Ovary (tissue), 10 donors: ENCODE measurements at places on chromosomes 16 and 17. TPM values are rescaled to one million over a fixed set of nuclear protein-coding genes. Genes with fewer than 3 reads are reported as not detected.
A peak's percentile ranks its signal among the peaks of the same experiment; 100 is the strongest.

GRCh38 chr16:50045412-50045811 is 20.4 kb upstream of the HEATR3 start:
- no peaks in the 10 kb centered on the region for H3K4me1 ChIP-seq
- H3K27ac ChIP-seq = no peak overlapping the region
- H3K27me3 ChIP-seq = no peaks in the 10 kb centered on the region
- no peak for DNase-seq
- H3K36me3 ChIP-seq = no peaks in the 10 kb centered on the region

DNA sequence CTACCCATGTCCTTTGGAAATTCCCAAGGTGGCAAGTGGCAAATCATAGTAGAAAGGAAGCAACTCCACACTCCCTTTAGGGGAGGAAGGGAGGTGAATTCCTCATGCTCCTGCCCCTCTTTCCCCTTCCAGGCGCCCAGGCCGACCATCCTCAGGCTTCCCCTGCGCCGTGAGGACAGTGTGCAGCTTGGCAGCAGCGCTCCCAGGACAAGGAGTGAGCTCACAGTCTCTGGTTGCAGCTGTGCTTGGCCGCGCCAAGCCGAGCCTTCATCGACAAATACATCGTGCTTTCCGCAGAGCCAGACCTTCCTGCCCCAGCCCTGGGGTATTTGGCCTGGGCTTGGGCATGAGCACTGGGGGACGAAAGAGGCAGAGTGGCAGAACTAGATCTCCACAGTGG is 112.6 kb downstream of the ENGASE start:
- H3K27ac ChIP-seq = no peak overlapping the region
- H3K27me3 ChIP-seq = no peaks in the 10 kb centered on the region

CYB5D1 gene
- total RNA-seq = 18.3 TPM

- H3K27me3 ChIP-seq = no peaks in the 10 kb centered on the region
- no peak overlapping the region for H3K27ac ChIP-seq
- DNase-seq = no peak
- H3K36me3 ChIP-seq = no peaks in the 10 kb centered on the region
- no peak overlapping the region for H3K4me3 ChIP-seq
Observed at GRCh38 chr16:46720619-46721018, 27.5 kb downstream of the MYLK3 start.

SEPTIN12 gene
- not detected for total RNA-seq

- no peak overlapping the region for H3K27ac ChIP-seq
- no peaks in the 10 kb centered on the region for H3K27me3 ChIP-seq
Observed at GRCh38 chr17:57120814-57121213, 35.8 kb downstream of the AKAP1 start.

- no peak overlapping the region for H3K4me3 ChIP-seq
- no peak overlapping the region for H3K27ac ChIP-seq
- no peaks in the 10 kb centered on the region for H3K36me3 ChIP-seq
- H3K27me3 ChIP-seq = no peaks in the 10 kb centered on the region
- no peaks in the 10 kb centered on the region for H3K4me1 ChIP-seq
- DNase-seq = no peak
Observed at GRCh38 chr16:82203198-82203597, 33.2 kb upstream of the MPHOSPH6 start.

CACNB1 gene
- 9.6 TPM for total RNA-seq

DNA sequence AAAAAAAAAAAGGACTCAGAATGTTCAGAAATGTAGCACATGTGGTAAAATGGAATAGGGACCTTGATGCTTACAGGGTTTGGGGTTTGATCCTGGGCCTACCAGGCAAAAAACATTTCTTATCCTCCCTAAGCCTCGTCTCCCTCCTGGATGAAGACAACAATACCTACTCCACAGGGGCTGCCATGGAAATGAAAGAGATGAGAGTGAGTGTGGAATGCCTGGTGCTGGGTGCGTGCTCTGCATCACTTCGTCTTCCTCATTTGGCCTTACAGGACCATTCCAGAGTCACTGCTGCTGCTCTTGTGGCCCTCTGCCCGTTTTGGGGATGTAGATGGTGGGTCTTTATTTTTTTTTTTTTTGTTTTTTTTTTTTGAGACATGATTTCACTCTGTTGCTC is 692.9 kb upstream of the EEF2KMT start:
- H3K36me3 ChIP-seq = no peaks in the 10 kb centered on the region
- no peaks in the 10 kb centered on the region for H3K4me1 ChIP-seq
- no peaks in the 10 kb centered on the region for H3K27me3 ChIP-seq
- H3K27ac ChIP-seq = no peak overlapping the region

DNA sequence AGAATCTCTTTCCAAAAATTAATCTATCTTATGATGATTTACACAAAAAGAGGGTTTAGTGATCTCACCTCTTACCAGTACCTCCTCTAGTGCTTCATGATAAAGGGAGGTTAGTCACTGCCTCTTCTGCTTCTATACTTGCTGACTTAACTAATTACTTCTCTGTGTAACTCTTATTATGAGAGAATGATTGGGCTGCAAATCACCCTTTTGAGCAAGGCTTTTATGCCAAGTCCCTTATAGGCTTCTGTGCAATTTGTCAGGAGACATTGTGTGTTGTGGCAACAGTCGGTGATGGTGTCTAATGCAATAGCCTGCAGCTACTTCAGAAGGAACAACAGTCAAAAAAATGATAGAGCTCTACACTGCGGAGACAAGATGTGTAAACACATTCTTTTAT is 1568.1 kb upstream of the GOT2 start:
- no peaks in the 10 kb centered on the region for H3K36me3 ChIP-seq
- DNase-seq = no peak
- H3K27me3 ChIP-seq = no peaks in the 10 kb centered on the region
- no peak overlapping the region for H3K27ac ChIP-seq

DNA sequence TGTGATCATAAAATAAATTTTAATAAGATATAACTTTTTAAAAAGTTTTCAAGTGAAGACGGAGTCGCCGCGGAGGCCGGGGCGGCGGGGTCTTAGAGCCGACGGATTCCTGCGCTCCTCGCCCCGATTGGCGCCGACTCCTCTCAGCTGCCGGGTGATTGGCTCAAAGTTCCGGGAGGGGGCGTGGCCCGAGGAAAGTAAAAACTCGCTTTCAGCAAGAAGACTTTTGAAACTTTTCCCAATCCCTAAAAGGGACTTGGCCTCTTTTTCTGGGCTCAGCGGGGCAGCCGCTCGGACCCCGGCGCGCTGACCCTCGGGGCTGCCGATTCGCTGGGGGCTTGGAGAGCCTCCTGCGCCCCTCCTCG is at the start of gene FOXC2:
Gene FOXC2 (plus strand): TSS at position 229 of the 365 bp plus-strand sequence. CDS start 507 bp downstream, outside the sequence.
- DNase-seq = peak; percentile 46
- peaks cover 4% of the 10 kb centered on the region for H3K4me1 ChIP-seq
- H3K36me3 ChIP-seq = no peaks in the 10 kb centered on the region
- peak within 1 kb of the TSS; percentile 22 for H3K4me3 ChIP-seq

- H3K27ac ChIP-seq = no peak overlapping the region
- H3K4me3 ChIP-seq = no peak overlapping the region
- H3K36me3 ChIP-seq = no peaks in the 10 kb centered on the region
- H3K4me1 ChIP-seq = no peaks in the 10 kb centered on the region
- no peak for DNase-seq
Observed at GRCh38 chr17:17445296-17445924, 31.4 kb upstream of the MED9 start.

DNA sequence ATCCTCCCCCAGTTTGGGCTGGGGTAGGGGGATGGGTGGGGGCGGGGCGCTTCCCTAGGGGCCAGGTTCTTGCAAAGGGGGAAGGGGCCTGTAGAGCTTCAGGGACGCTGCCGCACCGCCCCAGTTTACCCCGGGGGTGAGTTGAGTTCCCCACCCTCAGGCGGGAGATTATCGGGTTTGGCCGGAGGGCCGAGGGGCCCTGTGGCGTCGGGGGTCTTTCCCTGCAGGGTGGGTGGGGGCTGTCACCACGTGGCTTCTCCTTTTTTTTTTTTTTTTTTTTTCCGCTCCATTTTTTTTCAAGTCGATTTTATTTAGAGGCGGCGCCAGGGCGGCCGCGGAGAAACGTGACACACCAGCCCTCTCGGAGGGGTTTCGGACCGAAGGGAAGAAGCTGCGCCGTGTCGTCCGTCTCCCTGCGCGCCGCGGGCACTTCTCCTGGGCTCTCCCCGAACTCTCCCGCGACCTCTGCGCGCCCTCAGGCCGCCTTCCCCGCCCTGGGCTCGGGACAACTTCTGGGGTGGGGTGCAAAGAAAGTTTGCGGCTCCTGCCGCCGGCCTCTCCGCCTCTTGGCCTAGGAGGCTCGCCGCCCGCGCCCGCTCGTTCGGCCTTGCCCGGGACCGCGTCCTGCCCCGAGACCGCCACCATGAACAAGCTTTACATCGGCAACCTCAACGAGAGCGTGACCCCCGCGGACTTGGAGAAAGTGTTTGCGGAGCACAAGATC is at the start of gene IGF2BP1:
Gene IGF2BP1 (plus strand): TSS at position 283 of the 724 bp plus-strand sequence. CDS start 361 bp downstream, at position 644.
- H3K4me1 ChIP-seq = peaks cover 4% of the 10 kb centered on the region
- H3K27me3 ChIP-seq = peaks cover 6% of the 10 kb centered on the region
- H3K27ac ChIP-seq = no peak within 1 kb of the TSS
- no peak for DNase-seq

- peak; percentile 51 for DNase-seq
- peaks cover 6% of the 10 kb centered on the region for H3K4me1 ChIP-seq
- no peak overlapping the region for H3K4me3 ChIP-seq
- no peaks in the 10 kb centered on the region for H3K27me3 ChIP-seq
Observed at GRCh38 chr17:60139438-60140285, 10.1 kb upstream of the CA4 start.

ZFHX3 gene
- total RNA-seq = 13.8 TPM

CCL5 gene
- total RNA-seq = 2.6 TPM

- no peak for DNase-seq
- no peaks in the 10 kb centered on the region for H3K36me3 ChIP-seq
- no peak overlapping the region for H3K4me3 ChIP-seq
- no peak overlapping the region for H3K27ac ChIP-seq
Observed at GRCh38 chr17:32299580-32300164, 34.0 kb downstream of the RHBDL3 start.

- H3K27ac ChIP-seq = peak overlapping the region; percentile 9
- H3K27me3 ChIP-seq = no peaks in the 10 kb centered on the region
- H3K4me1 ChIP-seq = no peaks in the 10 kb centered on the region
- DNase-seq = no peak
- peak overlapping the region; percentile 13 for H3K4me3 ChIP-seq
Observed at GRCh38 chr17:77235370-77235941, 94.7 kb downstream of the SEC14L1 start.

DNA sequence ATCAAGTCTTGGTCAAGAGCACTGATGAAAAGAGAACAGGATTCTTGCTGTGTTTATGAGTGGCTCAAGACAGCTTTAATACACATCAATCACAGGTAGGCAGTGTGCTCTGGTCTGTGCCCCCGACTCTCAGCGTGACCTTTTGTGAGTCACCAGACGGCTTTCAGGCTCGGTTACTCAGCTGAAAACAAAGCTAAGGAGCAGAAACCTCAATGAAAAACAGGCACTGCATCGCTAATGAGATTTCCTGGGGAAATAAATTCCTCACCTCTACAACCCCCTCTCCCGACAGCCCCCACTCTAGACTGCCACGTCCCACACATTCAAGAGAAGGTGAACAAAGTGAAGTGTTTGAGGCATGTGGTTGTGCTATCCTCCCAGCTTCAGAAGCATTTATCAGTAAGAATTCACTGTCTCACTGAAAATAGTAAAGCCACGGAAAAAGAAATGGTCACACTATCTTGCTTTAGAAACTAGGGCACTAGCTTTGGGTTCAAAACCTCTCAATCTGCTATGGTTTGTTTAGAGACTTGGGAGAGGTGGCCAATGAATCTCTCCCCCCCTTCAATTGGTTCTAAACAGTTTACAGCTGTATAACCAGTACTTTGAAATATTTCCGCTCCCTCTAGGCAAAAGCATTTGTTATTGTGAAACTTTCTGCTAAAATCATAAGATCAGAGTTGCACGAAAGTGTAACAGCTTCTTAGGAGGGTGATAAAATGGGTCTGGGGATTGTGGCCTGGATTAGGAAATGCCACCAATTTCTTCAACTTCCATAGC is 199.5 kb upstream of the PMFBP1 start:
- H3K27me3 ChIP-seq = no peaks in the 10 kb centered on the region
- H3K36me3 ChIP-seq = no peaks in the 10 kb centered on the region
- no peak for DNase-seq
- no peak overlapping the region for H3K4me3 ChIP-seq
- H3K27ac ChIP-seq = no peak overlapping the region

- H3K27ac ChIP-seq = no peak overlapping the region
- no peaks in the 10 kb centered on the region for H3K27me3 ChIP-seq
- DNase-seq = no peak
- no peaks in the 10 kb centered on the region for H3K4me1 ChIP-seq
Observed at GRCh38 chr16:72715267-72715666, 332.7 kb downstream of the ZFHX3 start.

DNA sequence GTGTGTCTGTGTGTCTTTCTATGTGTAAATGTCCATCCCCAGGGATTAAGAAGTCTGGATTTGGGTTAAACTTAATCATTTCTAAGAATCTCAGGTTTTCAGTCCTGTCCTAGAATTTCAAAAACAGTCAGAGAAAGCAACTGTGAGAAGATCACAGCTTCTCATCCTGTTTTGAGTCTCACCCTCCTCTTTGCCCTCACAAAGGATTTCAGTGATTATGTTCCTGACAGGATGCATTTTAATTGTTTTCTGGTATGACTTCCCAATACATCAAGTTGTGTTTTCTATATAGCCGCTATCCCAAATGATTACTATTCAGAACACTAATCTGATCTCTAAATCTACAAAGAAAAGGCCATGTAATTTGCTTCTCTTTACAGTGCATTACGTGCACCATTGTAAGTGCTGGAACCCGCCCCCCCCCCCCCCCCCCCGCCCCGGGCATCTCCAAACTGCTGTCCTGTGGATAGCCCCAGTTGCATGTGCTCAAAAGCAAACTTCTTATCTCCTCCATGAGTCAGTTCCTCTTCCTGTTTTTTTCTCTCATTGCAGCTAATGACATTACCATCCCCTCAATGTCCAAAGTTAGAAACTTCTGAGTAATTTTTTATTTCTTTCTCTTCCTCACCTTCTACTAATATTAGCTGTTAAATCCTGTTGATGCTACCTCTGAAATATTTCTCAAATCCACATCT is 73.9 kb downstream of the CDH13 start:
- no peaks in the 10 kb centered on the region for H3K4me1 ChIP-seq
- no peak overlapping the region for H3K27ac ChIP-seq
- H3K27me3 ChIP-seq = no peaks in the 10 kb centered on the region
- DNase-seq = no peak
- no peak overlapping the region for H3K4me3 ChIP-seq

GRCh38 chr17:42598905-42599304 is 10.3 kb downstream of the RETREG3 start:
- H3K27ac ChIP-seq = no peak overlapping the region
- DNase-seq = no peak
- H3K4me3 ChIP-seq = no peak overlapping the region
- no peaks in the 10 kb centered on the region for H3K27me3 ChIP-seq

ITGAX gene
- 2.0 TPM for total RNA-seq

KRTAP4-5 gene
- total RNA-seq = not detected

- H3K4me1 ChIP-seq = peaks cover 11% of the 10 kb centered on the region
- H3K36me3 ChIP-seq = no peaks in the 10 kb centered on the region
- DNase-seq = no peak
- no peak overlapping the region for H3K4me3 ChIP-seq
- H3K27me3 ChIP-seq = no peaks in the 10 kb centered on the region
Observed at GRCh38 chr16:49665482-49666230, 190.3 kb downstream of the ZNF423 start.

KCNH6 gene
- not detected for total RNA-seq

GRCh38 chr17:29138184-29138955 is 41.8 kb downstream of the MYO18A start:
- DNase-seq = no peak
- H3K4me3 ChIP-seq = no peak overlapping the region
- H3K27ac ChIP-seq = no peak overlapping the region
- no peaks in the 10 kb centered on the region for H3K36me3 ChIP-seq
- H3K4me1 ChIP-seq = peaks cover 11% of the 10 kb centered on the region
